ENCODE measurements at places on chromosomes 1 and 21. TPM values are rescaled to one million over a fixed set of nuclear protein-coding genes. Genes with fewer than 3 reads are reported as not detected.

- peaks cover 18% of the 10 kb centered on the region for H3K4me1 ChIP-seq
- DNase-seq = peak; percentile 94
- H3K27ac ChIP-seq = peak within 1 kb of the TSS; percentile 92
- no peaks in the 10 kb centered on the region for H3K27me3 ChIP-seq
- peak within 1 kb of the TSS; percentile 85 for H3K4me3 ChIP-seq
Measured at GRCh38 chr1:96721416-96722160, at the start of gene PTBP2. Gene PTBP2, plus strand, starts transcription at chr1:96721784. Its CDS starts 81 bp downstream, at chr1:96721865.

DNA sequence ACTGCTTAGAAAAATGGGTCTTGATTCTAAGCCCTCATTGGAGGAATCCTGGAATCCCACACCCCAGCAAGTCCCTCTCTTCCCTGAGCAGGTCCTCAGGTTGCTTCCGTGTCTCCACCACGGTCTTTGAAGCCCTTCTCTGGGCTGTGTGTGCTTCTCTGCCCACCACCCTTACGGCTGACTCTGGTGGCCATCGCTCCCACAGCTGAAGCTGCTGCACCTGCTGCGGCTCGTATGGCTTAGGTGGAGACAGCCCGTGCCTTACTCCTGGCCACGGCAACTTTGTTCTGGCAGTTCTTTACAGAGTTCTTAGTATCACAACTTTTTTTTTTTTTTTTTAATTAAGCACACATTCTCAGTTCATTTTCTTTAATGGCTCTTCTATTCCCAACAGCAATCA lies 10.9 kb upstream of the KIF26B start:
- no peak overlapping the region for H3K27ac ChIP-seq
- no peaks in the 10 kb centered on the region for H3K4me1 ChIP-seq
- H3K4me3 ChIP-seq = no peak overlapping the region
- DNase-seq = no peak
- no peaks in the 10 kb centered on the region for H3K36me3 ChIP-seq

DNA sequence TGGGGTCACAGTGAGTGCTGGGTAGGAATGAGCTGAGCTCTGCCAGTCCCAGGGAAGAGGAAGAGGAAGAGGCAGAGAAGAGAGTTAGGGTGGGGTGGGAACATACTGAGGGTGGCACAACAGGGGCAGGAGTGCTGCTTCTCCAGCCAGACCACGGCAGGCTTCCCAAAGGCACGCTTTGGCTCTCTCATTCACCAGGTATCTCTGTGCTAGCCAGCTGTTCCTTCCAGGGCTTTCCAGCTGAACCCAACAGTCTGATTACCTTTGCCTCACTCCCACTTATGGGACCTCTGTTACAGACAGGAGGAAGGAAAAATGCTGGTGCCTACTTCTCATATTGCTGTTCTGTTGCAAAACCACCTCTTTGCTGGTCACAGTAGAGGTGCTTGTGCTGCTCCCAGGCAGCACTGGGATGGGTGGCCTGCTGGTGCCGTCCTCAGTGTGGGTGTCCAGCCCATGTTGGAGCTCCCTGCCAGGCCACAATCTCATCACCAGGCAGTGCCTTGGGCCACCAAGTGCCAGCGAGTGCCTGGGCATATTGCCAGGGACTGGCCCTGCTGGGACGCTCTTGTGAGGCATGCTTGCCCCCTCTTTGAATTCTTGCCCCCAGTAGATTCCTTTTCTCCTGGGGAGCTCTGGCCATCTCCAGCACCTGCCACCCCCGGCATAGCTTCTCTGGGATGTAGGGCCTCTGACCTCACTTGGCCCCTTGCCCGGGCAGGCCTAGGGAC lies 2.1 kb downstream of the ADORA1 start:
- H3K4me3 ChIP-seq = no peak overlapping the region
- H3K36me3 ChIP-seq = no peaks in the 10 kb centered on the region
- peak; percentile 11 for DNase-seq
- peaks cover 16% of the 10 kb centered on the region for H3K4me1 ChIP-seq

DNA sequence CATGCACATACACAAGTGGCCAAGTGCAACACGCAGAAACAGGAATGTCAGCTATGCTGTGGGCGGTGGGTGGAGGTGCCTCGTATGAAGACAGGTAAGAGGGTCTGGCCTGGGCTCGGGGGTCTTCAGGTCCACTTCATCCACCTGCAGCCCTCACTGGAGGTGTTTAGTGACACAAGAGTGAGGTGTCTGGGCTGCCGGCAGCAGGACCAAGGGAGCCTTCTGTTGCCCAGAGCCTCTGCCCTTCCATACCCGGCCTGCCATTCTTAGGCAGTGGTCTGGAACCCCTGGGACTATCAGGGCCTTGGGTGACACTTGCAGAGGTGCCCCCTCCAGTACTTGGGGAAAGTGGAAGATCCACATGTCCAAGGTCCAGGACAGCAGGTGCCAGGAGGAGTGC lies 21.7 kb upstream of the ACTRT2 start:
- no peak overlapping the region for H3K4me3 ChIP-seq
- no peak for DNase-seq
- H3K4me1 ChIP-seq = no peaks in the 10 kb centered on the region

- H3K36me3 ChIP-seq = no peaks in the 10 kb centered on the region
- peaks cover 11% of the 10 kb centered on the region for H3K4me1 ChIP-seq
- H3K27ac ChIP-seq = no peak overlapping the region
- H3K4me3 ChIP-seq = no peak overlapping the region
- no peak for DNase-seq
Measured at GRCh38 chr1:186301448-186301847, 73.6 kb downstream of the TPR start.

DNA sequence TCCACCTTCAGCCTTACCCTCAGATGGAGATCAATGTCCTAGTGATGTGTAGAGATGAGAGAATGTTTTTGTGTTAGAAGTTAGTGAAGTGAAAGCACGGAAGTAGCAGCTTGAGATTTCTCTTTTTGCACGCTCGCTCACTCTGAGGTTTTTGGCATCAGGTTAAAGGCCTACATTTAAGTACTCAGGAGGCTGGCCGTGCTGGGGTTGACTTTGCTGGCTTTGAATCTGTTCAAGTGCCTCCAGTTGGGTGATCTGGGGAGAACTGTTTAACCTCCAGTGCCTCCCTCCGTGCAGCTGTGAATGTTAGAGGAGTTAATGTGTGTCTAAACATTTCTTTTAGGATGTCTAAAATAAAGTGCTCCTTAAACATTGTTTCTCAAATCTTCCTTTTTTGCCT lies 13.9 kb downstream of the PHGDH start:
- H3K4me3 ChIP-seq = no peak overlapping the region
- H3K27me3 ChIP-seq = no peaks in the 10 kb centered on the region
- H3K27ac ChIP-seq = no peak overlapping the region
- H3K4me1 ChIP-seq = no peaks in the 10 kb centered on the region

- H3K4me3 ChIP-seq = no peak overlapping the region
- H3K27me3 ChIP-seq = no peaks in the 10 kb centered on the region
- no peaks in the 10 kb centered on the region for H3K36me3 ChIP-seq
- peak; percentile 12 for DNase-seq
Measured at GRCh38 chr1:116415699-116416533, 42.9 kb downstream of the ATP1A1 start.

DNA sequence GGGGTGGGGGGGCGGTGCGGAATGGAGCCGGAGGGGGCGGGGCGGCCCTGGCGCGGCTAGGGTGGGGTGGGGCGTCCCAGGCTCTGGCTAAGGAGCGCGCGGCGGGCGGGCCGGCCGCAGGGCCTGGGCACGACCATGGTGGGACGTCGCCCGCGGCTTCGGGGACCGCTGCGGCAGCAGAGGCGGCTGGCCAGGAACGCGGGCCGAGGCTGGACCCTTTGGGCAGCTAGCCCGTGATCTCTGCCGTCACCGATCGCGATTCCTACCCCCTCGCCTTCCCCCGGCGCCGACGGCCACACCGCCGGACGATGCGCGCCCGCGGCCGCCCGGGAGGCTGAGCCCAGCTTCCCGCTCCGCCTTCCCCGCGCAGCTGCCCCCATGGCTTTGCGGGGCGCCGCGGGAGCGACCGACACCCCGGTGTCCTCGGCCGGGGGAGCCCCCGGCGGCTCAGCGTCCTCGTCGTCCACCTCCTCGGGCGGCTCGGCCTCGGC lies at the start of gene MAP3K21:
TSS of gene MAP3K21 (plus strand) at position 74 of the 491 bp plus-strand sequence. CDS start at position 379, 305 bp downstream.
- peak; percentile 37 for DNase-seq
- H3K27ac ChIP-seq = no peak within 1 kb of the TSS
- peaks cover 29% of the 10 kb centered on the region for H3K27me3 ChIP-seq
- no peaks in the 10 kb centered on the region for H3K4me1 ChIP-seq

Gene ADCY10
- total RNA-seq = not detected

Gene CR2
- total RNA-seq = not detected
